ENCODE measurements at places on chromosomes 13 and 19.

GRCh38 chr13:110808138-110808537, 94.6 kb downstream of the ING1 start:
- no peak for DNase-seq

DNA sequence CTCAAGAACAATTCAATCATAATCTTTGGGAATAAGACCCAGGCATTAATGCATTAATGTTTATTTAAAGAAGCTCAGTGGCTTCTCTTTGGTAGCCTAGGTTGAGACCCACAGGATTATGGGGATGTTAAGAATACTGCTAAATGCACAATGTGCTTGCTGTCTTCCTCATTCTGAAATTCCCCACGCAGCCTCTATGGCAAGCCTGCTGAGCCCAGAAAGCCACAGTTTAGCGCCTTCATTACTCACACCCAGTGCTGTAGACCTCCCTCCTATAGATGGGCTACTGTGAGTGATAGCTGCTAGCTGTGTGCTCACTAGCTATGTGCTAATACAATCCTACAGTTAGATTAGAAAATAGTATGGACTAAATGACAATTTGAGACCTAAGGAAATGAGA, 90.6 kb downstream of the TNFSF13B start:
- DNase-seq: no peak

GRCh38 chr19:52070496-52070895, 21.9 kb upstream of the ZNF432 start:
- DNase-seq: no peak

GRCh38 chr13:87754097-87754496, 82.9 kb downstream of the SLITRK5 start:
- DNase-seq: no peak

GRCh38 chr19:56348289-56348877, 33.7 kb upstream of the ZSCAN5A start:
- no peak for DNase-seq

GRCh38 chr13:102817241-102817640, 18.3 kb downstream of the BIVM start:
- DNase-seq: no peak

DNA sequence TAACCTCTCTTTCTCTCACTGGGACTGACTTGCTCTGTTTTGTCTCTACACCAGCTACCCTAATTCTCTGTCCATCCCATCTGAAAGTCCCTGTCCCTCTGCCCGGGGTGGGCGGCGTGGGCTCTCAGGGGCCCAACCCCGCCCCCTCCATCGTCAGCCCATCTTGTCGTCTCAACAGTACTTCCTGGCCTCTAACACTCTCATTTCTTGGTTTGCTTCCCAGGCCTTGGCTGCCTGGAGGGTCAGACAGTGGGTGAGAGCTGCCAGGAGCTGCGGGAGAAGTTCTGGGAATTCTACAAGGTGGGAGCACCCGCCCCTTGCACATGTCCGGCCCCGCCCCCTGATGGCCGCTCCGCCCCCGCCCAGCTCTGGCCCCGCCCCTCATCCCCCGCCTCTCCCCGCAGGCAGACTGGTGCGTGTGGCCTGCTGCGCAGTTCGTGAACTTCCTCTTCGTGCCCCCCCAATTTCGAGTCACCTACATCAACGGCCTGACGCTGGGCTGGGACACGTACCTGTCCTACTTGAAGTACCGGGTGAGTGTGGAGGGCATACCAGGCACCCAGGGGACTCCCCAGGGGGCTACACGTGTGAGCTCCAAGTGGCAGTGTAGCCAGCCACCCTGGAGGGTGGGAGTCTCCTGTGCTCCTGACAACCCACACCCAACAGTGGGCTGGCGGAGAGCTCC, 1.7 kb downstream of the MPV17L2 start:
- DNase-seq: no peak

- DNase-seq: no peak
These were observed 1524.0 kb downstream of the SLITRK1 start for GRCh38 chr13:82358284-82358683.

DNA sequence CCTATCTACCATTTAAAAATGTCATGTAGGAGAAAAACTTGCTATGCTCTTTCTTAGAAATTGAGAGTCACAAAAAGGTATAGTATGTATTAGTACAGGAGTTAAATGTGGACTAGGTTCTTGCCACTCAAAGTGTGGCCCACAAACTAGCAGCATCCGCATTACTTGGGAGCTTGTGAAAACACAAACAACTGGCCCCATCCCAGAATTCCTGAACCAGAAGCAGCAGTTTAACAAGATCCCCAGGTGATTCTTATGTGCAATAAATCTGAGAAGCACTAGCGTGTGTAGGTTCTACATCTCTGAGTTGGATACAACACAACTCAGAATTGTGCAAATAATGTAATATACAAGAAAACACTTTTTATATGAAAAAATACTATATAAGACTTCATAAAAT, 325.9 kb downstream of the DCT start:
- DNase-seq: no peak

- no peak for DNase-seq
These were observed 305.2 kb downstream of the MTUS2 start for GRCh38 chr13:29125191-29125933.

- no peak for DNase-seq
These were observed 23.2 kb upstream of the CRTC1 start for GRCh38 chr19:18660051-18660910.

DNA sequence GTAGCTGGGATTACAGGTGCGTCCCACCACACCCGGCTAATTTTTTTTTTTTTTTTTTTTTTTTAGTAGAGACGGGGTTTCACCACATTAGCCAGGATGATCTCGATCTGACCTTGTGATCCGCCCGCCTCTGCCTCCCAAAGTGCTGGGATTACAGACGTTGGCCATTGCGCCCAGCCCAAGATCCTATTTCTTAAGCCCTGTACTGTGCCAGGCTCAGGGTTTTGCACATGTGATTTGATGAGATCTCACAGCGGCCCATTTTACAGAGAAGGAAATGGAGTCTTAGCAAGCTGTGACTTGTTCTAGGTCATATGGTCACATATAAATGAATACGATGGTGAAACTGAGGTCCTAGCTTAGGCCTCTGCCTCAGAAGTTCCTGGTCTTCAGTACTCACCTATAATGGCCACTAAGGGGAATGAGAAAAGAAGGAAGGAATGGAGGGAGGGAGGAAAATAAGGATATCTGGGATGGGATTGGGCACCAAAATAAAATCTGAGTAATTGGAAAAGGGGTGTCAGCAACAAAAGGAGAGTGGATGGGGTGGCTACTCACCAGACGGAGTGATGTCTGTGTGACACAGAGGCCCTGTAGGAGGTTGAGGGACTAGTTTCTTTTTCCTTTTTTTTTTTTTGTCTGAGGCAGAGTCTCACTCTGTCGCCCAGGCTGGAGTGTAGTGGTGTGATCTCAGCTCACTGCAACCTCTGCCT, 1.3 kb downstream of the OSCAR start:
- DNase-seq: no peak

DNA sequence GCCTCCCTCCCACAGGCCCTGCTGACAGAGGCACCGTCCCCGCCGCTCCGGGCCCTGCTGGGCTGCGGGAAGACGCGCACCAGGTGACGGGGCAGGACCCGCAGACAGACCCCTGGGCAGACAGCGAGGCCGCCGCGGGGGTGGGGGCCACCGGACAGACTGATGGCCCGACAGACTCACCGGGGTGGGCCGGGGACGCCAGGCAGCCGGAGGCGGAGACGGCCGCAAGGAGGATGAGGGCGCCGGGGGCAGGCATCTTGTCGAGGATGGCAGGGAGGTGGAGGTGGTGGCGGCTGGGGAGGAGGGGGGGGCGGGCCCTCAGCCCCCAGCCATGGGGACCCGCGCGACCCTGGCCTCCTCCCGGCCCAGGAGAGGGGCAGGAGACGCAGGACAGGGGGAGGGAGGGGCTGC, 309 bp downstream of the LMTK3 start:
- DNase-seq: no peak
